GF-D8 (cell line): ENCODE measurements at places on chromosomes 4 and X.
A peak's percentile ranks its signal among the peaks of the same experiment; 100 is the strongest.

DNA sequence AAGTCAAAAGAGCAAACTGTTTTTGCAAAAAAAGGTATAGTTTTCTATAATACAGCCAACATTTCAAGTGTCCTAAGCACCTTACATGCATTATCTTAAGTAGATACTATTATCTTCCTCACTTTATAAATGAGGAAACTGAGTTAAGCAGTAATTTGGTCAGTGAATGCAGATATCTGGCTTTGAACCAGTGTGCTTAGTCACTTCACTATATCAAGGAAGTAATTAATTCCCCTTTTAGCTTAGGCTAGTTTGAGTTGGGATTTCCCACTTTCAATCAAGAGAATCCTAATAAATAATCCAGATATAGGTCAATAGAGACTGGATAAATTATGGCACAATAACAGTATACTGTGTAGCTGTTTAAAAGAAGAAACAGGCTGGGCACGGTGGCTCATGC, 14.8 kb downstream of the SPINK2 start:
- DNase-seq: no peak

DNA sequence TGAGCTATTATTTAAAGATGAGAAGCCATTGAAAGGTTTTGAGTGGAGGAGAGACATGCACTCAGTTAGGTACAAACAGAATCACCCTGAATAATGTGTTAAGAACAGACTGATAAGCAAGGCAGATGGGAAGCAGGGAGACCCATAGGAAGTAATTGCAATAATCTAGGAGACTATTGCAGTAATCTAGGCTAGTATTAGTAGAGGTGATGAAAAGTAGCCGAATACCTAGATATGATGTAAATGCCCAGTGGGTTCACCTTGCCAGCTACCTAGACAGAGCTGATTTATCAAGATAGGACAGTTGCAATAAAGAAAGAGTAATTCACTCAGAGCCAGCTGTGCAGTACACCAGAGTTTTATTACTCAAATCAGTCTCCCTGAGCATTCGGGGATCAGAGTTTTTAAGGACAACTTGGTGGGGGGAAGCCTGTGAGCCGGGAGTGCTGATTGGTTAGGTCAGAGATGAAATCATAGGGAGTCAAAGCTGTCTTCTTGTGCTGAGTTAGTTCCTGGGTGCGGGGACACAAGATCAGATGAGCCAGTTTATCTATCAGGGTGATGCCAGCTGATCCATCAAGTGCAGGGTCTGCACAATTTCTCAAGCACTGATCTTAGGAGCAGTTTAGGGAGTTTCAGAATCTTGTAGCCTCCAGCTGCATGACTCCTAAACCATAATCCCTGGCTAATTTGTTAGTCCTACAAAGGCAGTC, 427.5 kb downstream of the RPA4 start:
- DNase-seq: no peak

DNA sequence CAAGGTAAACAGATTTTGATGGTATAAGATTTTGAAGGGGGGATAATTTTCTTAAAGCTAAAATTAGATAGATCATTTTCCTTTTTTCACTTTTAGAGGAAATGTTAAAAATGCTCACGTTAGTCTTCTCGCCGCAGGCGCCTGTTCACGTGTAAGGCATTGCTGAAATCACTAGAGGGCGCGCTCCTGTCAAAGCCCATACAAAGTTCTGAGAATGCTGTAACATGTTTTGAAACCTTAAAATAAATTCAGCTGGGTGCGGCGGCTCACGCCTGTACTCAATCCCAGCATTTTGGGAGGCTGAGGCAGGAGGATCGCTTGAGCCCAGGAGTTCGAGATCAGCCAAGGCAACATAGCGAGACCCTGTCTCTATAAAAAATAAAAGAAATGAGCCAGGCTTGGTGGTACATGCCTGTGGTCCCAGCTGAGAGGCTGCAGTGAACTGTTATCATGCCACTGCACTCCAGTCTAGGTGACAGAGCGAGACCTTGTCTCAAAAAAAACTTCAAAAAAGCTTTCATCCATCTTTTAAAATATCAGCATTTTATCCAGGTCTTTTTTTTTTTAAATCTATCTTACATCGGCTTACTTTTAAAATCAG, 138.0 kb downstream of the RBMX2 start:
- no peak for DNase-seq

- DNase-seq: no peak
Observed at GRCh38 chr4:141021397-141022110, 111.7 kb downstream of the RNF150 start.

GRCh38 chrX:104130808-104131207, 18.5 kb downstream of the ZCCHC18 start:
- DNase-seq: no peak

DNA sequence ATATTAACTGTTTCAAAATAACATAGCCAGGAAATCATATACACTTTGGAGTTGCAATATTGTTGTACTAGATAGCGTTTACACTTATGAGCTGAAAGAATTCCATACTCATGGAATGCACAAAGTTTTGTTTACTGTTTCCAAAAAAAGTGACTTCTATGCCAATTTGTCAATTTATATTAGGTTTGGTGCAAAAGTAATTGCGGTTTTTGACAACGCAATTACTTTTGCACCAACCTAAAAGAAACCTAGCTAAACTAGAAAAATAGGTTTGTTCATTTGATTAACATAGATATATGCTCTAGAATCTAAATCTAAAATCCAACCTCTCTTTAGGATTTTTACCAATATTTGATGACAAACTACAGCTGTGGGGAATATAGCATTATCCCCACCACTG, 15.2 kb downstream of the RXFP1 start:
- no peak for DNase-seq

DNA sequence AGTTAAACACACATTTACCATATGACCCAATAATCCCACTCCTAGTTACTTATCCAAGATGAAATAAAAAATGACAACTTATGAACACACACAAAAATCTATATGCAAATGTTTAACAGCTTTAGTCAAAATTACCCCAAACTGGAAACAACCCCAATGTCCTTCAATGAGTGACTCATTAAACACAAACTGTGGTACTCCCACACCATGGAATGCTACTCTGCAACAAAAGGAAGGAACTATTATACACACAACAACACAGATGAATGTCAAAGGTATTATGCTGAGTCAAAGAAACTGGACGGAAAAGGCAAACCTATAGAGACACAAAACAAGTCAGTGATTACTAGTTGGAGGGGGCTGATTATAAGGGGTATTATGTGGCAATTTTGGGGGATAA, 40.5 kb downstream of the MED14 start:
- DNase-seq: no peak

DNA sequence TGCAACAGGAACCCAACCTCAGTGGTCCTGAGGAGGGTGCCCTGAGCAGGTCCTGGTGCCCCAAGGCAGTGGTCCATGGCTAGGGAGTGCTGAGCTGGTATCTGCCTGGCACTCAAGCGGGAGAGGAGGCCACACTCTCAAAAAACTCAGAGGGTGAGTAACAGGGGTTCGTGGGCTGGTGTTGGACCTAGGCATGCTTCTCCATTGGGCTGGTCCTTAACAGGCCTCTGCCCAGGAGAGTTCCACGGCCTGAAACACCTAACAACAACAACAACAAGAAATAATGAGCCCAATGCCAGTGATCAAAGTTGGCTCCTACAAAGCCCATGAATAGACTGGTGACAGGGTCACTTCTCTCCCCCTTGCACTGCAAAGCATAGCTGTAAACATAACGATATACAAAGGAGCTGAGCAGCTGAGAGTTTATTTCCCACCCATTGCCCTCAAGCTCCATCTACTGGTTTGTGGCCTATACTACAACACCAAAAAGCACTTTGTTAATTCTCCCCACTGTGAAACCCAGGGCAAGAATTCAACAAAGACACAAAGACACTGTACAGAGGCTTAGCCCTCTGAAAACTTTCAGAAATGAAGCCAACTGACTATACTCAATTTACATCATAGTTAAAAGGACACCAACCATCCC, 736.1 kb upstream of the ADGRL3 start:
- DNase-seq: no peak

DNA sequence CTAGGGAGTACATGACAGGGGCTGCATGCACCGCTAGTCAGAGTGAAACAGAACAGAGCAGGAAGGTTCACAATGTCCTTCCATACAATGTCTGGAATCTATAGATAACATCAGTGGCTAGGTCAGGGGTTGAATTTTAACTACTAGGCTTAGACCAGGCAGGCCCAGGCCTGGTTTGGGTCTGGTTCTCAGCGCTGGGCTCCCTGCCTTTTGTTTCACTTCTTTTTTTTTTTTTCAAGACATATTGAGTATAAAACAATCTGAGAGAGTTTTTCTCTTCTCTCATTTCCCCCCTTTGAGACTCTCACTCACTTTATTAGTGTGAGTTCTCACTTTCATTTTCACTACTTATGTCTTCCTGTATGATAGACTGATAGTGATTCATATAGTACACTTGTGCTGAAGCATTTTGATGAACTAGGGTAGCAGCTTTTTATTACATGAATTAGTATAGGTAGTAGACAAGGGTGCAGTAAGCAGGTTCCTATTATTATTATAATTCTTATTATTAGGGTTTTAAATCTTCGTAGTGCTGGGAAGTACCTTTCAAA, 120.0 kb upstream of the ZDHHC15 start:
- DNase-seq: no peak

DNA sequence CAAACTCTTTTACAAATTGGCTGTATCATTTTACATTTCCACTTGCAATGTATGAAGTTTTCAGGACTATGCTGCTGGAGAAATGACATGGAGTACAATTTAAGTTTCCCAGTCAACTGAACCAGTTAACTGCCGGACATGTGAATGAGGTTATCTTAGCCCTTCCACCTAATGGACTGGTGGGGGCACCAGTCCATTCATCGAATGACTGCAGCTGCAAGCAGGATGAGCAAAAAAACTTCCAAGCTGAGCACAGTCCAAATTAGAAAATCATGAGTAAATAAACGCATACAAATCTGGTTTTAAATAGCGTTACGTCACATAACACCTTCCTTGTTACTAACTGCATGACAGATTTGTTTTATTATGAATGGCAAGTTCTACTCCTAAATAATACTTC, 1131.5 kb downstream of the PCDH18 start:
- DNase-seq: no peak

DNA sequence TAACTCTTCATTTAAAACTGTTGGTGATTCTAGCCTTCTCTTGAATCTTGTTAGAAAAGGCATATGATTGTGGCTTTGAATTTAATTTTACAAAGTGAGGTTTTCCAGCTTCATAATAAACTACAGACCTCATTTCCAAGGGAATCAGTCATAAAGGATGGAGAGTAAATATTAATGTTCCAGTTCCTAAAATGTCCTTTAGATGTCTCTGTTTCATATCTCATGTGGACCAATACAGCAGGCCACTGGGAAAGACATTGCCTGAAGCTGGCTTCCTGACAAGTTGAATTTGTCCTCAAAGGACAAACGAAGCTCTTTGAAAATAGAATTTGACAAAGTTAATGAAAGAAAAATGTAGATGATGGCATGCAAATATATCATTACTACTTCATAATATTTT, 125.4 kb downstream of the ZNF330 start:
- no peak for DNase-seq

- DNase-seq: no peak
Observed at GRCh38 chr4:57424232-57424897, 314.2 kb upstream of the IGFBP7 start.

GRCh38 chrX:56726605-56727004, 2.4 kb upstream of the NBDY start:
- peak; percentile 0 for DNase-seq

DNA sequence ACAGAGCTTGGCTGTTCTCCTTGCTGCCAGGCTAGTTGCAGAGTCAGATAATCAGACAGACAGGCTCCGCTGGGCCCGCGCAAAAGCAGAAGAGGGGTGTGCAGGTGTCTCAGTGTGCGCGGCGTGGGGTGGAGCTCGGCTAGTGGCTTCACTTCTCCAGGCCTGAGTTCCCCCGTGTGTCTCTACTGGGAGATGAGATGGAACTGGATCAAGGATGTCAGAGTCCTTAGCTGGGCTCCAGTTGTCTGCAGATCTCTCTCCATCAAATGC, 21.1 kb downstream of the HTRA3 start:
- DNase-seq: no peak

- DNase-seq: no peak
Observed at GRCh38 chrX:102627640-102628039, 23.6 kb upstream of the GPRASP1 start.

DNA sequence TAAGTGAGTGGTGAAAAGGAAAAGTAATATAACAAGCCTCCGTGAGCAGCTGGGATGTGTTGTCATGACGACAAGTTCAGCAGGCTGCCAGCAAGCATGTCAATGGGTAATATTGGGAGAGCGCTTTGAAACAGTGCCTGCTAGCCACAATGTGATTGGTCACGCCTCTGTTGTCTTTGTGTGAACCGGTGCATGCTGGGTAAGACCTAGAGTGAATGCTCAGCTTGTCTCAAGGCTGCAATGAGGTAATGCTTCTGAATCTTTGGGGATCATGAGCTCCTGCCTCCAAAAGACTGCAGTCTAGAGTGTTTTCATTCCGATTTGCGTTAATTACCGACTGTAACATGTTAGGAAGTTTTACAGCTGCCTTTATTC, 54.9 kb downstream of the STOX2 start:
- DNase-seq: no peak

DNA sequence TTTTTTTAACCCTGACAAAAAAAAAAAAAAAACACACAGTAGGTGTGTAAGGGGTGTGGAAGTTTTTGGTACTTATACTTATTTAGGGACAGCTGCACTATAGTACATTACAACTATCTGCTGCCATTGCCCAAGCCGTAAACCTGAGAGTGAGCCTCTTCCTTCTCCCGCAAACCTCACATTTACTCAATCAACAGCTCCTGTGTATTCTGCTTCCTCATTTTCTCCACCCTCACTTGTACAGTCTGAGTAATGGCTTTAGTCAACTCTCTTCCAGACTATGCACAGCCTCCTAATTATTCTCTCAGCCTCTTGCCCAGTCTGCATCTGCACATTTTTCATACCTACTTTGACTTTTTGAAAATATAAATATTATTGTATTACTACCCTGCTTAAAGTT, 362.0 kb downstream of the ADAM29 start:
- DNase-seq: no peak

DNA sequence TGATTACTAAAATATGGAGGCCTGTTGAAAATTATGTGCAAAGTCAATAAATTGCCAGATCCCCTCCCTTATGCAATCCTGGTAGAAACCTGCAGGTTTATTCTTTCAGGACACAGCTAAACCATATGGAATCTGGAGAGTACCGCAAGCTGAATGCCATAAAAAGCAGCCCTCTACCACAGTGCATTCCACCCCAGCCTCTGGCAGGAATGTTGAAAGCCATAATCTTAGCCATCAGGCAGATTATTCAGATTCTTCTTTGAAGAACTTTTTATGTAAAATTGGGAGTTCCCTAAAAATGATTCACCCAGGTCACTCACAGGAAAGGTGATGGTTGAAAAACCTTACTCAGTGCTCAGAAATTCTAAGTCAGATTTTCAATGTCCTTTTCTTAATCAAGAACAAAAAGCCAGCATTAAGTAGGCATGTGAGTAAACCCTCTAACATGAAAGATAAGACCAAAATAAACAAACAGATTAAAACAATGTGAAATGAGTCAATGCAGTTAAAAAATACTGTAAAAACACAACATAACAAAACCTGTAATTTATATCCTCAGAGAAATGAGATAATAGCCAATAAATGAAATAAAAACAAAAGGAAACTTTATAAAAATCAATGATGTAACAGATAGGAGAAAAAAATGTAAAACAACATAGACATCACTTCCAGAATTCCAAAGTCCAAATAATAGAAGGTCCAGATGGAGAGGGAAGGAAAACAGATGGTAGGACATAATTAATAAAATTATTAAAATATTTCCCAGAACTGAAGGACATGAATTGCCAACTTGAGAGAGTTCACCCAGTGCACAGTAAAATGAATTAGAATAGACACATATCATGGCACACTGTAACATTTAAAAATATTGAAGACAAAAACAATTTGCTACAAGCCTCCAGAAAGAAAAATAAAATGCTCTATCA, 226.9 kb downstream of the FSTL5 start:
- DNase-seq: no peak

GRCh38 chr4:180810581-180810980, 1432.6 kb upstream of the TENM3 start:
- DNase-seq: no peak
